NCI-H1092 treated with DMSO at 0.1 percent for 48 hours (cell line): ENCODE measurements at places on chromosomes 11 and 22.

GRCh38 chr11:15232496-15232895, 117.8 kb downstream of the INSC start:
- no peak for DNase-seq

- DNase-seq = no peak
Observed at GRCh38 chr22:30423301-30423958, 2.1 kb upstream of the MTFP1 start.

GRCh38 chr11:24239930-24240329, 256.9 kb upstream of the LUZP2 start:
- DNase-seq = no peak

DNA sequence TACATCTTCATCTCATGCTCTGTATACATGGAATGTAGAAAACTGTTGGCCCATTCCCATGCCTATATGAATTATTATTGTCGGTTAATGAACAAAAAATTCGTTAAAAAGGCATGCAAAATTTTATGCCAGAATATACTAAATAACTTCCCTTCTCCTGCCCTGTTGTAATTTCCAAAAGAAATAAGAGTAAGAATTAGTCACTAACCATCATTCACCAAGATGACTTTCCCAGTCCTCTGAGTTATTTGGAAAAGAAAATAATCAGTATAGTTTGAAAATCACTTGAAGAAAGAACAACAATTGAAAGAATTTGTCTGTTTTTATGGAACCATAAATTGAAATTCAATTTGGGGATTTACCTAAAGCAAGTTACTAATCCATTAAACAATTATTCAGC, 1149.1 kb upstream of the RAG2 start:
- DNase-seq = no peak

GRCh38 chr11:127269911-127270310, 269.3 kb upstream of the KIRREL3 start:
- DNase-seq = no peak

GRCh38 chr11:18736590-18737148, 10.7 kb upstream of the IGSF22 start:
- no peak for DNase-seq

- DNase-seq = no peak
Observed at GRCh38 chr11:128725630-128726319, 31.9 kb downstream of the FLI1 start.

- DNase-seq = no peak
Observed at GRCh38 chr11:3220101-3220500, 1.5 kb upstream of the MRGPRG start.

DNA sequence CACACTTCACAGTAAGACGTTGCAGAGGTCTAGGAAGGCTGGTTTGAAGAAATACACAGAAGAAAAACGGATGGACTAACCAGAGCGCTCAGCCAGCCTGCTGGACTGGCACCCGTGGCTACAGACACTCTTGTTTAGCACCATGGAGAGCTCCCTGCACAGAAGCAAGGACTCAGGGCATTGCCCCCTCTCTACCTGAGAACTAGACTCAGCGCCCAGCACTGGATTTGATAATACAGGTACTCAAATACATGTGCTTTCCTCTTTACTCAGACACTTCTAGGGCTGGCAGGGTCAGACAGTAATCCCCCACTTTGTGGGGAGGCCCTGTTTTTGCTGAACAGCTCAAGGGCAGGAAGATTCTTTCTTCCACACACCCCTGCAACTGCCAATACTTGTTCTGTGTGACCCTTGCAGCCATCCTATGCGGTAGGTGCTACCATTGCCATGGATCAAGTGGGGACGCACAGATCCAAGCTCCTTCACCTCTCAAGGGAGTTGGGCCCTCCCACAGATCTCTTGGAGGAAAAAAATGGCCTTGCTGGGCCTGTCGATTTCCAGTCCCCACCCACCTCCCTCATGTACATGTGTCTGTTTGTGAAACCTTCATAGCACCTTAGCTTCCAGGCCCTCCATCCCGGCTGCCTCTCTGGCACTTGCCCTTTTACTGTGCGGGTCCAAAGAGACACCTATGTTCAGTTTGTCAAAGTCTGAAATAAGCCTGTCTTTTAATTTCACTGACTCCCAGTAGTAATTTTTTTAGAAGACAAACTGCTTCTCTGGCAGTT, 5.1 kb upstream of the P2RX6 start:
- no peak for DNase-seq

DNA sequence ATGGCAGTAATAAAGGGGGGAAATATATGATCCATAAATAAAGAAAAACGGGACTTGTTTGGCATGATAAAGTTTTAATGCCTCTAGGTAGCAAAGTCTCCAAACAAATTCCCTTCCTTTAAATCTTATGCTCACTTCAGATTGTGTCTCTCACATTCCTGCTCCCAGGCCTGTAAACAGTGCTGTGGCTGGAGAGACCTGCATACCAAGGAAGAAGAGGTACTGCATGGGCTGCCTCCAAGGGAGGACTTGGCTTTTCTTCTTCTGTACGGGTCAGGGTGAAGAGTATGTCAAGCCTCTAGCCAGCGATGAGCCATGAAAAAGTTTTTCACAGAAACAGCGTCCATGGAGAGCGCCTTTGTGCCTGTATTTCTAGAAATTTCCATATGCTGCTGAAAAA, 161.8 kb downstream of the KIRREL3 start:
- DNase-seq = no peak

GRCh38 chr11:32081901-32082300, 9.0 kb upstream of the RCN1 start:
- no peak for DNase-seq

- no peak for DNase-seq
Observed at GRCh38 chr11:63910675-63911074, 6.3 kb downstream of the RCOR2 start.

DNA sequence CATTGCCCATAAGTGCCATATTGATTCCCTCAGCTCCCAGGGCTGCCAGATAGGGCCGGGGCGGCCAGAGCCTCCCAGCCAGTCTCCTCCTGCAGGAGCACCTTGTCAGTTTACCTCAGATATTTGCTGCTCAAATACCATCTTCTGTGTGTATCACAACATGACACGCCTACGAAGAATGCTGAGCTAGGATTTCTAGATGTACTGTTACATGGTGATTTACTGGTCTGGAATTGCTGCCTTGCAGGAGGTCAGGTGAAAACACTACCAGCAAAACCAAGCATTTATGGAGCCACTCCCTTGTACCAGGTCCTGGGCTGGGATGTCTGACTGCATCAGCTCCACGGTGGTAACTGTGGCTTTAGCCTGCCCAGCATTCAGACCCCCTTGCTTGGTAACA, 11.8 kb downstream of the MICAL3 start:
- no peak for DNase-seq

DNA sequence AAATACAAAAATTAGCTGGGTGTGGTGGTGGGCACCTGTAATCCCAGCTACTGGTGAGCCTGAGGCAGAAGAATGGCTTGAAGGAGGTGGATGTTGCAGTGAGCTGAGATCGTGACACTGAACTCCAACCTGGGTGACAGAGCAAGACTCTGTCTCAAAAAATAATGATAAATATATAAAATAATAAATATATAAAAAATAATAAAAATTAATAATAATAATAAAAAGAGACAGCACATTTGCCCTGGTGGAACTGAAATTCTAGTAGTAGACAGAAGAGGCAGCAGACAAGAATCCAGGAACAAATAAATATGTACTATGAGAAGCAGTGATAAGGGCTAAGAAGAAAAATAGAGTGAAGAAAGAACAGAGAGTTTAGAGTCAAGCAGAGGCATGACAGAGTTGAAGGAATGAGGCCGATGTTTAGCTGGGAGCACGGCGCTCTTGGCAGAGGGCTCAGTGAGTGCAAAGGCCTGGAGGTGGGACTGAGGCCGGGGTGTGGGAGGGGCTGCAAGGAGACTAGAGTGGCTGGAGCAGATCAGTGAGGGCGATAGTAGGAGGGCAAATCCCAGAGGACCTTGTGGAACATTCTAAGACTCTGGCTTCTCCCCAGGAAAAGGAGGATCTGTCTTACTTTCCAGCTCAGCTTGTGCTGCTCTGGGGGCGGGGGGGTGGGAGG, 410.3 kb downstream of the MN1 start:
- DNase-seq = no peak

DNA sequence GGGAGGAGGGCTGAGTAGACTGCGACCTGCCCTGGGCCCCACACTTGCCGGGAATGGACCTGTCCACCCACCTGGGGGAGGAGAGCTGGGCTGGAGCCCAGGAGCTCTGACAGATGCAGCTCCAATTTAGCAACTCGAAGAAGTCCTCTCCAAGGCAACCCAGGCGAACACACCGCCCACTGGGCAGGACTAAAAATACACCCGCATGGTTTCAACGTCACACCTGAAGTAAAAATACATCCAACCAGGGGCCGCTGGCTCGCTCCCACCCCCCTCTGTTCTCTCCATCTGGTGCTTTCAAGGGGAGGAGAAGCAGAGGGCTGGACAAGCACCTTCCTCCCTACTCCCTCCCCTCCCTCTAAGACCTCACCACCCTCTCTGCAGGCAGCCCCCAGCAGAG, 119.9 kb downstream of the FEZ1 start:
- peak; percentile 59 for DNase-seq

DNA sequence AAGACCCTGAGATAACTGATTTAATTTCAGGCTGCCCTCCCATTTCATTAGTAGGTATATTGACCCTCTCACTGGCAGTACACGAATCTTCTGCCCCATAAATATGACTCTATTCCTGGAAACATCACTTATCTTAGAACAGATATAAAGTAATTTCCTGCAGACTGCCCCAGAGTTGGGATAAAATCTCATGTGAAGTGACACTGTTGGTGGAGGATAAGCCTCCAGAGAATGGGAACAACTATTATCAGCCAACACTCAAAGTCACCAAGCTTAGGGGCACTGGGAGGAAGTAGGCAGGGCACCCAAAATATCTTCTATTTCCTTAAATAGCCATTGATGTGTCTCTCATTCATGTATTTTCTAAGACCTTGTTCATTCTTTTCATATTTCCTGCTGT, 8.2 kb downstream of the OR51B5 start:
- DNase-seq = no peak

GRCh38 chr11:96085319-96085930, 161.5 kb upstream of the MTMR2 start:
- DNase-seq = no peak

DNA sequence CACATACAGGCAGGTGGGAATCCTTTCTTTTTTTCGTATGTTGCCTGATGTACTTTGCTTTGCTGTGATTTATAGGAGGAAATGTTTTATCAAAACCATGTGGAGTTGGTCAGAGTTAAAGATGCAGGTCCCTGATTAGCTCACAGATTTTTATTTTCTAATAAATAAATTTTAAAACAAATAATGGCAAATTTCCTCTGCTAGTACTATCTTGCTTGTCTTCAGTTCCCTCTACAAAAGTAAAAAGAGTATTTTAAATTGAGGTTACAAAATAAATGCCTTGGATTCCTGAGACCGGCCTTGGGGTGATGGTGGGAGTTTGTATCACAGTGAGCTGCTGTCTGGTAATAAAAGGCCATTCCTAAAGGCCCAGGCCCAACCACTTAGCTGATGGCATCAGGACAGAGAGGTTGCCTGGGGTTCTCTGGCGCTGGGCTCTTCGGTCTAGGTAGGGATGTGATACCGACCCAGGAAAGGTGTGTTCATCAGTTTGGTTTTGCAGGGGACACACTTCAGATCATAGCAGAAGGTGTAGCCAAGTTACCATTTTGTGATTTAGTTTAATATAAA, 129.0 kb downstream of the TBC1D22A start:
- no peak for DNase-seq

- DNase-seq = no peak
Observed at GRCh38 chr11:12950670-12951069, 58.4 kb upstream of the RASSF10 start.

DNA sequence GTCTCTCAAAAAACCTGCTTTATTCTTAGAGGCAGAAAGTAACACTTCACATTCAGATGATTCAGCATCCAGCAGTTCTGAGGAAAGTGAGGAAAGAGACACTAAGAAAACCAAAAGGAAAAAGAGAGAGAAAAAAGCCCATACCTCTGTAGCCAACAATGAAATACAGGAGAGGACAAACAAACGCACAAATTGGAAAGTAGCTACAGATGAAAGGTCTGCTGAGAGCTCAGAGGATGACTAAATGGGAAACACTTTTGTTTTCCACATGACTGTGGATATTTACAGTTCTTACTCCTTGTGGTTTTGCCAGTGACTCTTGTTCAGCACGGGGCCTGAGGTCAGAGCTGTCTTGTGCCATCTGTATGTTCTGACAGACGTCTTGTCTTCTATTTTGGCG, 3.8 kb downstream of the TIMM8B start:
- DNase-seq = no peak

DNA sequence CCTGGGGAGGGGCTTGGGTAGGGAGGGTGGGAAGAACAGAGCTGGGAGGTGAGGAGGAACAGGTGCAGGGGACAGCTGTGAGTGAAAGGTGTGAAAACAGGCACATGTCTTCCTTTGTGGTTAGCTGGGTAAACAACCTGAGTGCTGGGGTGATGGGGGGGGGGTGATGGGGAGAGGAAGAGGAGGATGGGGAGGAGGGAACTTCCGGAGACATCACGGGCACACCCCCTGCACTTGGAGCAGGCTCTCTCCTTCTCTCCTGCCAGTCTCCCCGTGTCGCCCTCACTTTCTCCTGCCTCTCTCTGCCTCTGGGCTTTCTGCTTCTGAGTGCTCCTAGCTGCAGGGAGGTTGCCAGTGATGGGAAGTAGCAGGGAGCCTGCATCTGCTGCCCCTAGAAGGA, 8.8 kb downstream of the CXCR5 start:
- DNase-seq = no peak

DNA sequence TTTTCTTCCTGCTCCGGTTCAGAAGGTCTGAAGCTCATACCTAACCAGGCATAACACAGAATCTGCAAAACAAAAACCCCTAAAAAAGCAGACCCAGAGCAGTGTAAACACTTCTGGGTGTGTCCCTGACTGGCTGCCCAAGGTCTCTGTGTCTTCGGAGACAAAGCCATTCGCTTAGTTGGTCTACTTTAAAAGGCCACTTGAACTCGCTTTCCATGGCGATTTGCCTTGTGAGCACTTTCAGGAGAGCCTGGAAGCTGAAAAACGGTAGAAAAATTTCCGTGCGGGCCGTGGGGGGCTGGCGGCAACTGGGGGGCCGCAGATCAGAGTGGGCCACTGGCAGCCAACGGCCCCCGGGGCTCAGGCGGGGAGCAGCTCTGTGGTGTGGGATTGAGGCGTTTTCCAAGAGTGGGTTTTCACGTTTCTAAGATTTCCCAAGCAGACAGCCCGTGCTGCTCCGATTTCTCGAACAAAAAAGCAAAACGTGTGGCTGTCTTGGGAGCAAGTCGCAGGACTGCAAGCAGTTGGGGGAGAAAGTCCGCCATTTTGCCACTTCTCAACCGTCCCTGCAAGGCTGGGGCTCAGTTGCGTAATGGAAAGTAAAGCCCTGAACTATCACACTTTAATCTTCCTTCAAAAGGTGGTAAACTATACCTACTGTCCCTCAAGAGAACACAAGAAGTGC, 661 bp upstream of the MALAT1 start:
- DNase-seq = peak; percentile 88
